ENCODE measurements at places on chromosomes 4 and X. TPM values are rescaled to one million over a fixed set of nuclear protein-coding genes. Genes with fewer than 3 reads are reported as not detected.

Gene FGB
- total RNA-seq = not detected

DNA sequence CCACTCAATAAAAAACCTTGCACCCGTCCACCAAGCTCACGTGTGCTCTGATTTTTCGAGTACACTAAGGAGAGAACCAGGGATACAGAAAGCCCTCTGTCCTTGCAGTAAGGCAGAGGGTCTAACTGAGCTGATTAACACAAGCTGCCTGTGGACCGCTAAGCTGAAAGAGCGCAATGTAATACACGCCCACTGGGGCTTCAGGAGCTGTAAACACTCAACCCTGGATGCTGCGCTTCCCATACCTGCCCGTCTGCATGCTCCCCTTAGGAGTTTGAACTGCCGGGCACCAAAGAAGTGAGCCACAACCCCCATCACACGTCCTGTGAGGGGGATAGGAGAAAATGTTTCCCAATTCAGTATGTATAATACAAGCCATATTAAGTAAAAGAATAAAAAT lies 664.8 kb downstream of the PCDH18 start:
- H3K27me3 ChIP-seq = no peaks in the 10 kb centered on the region
- no peaks in the 10 kb centered on the region for H3K4me1 ChIP-seq
- H3K4me3 ChIP-seq = no peak overlapping the region
- peak; percentile 20 for DNase-seq

GRCh38 chr4:148431401-148431800 lies 10.8 kb downstream of the NR3C2 start:
- no peak for DNase-seq
- no peaks in the 10 kb centered on the region for H3K36me3 ChIP-seq
- no peaks in the 10 kb centered on the region for H3K4me1 ChIP-seq
- no peak overlapping the region for H3K27ac ChIP-seq
- no peak overlapping the region for H3K4me3 ChIP-seq

- peaks cover 10% of the 10 kb centered on the region for H3K4me1 ChIP-seq
- H3K27me3 ChIP-seq = no peaks in the 10 kb centered on the region
- DNase-seq = no peak
- H3K36me3 ChIP-seq = no peaks in the 10 kb centered on the region
- H3K27ac ChIP-seq = no peak overlapping the region
Observed at GRCh38 chrX:46712764-46713163, 46.2 kb downstream of the SLC9A7 start.

Gene HPGD
- 0.64 TPM for total RNA-seq

DNA sequence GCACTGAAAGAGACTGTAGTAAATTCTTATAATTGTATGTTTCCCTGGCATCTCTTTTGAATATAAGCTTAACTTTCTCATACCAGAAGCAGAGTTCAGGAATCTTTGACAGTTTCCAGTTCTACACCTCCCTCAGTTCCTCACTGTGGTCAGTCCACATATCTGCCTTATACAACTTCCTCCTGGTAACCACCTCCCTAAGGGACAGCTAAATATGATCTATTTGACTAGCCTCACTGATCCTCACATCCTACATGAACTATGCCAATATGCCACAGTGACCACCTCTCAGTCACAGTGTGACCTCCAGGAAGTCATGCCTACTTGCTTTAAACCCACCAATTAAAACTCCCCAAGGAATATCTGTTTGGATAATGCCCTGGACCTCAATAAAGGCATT lies 51.6 kb upstream of the HDAC8 start:
- H3K4me1 ChIP-seq = no peaks in the 10 kb centered on the region
- no peak overlapping the region for H3K27ac ChIP-seq
- H3K27me3 ChIP-seq = peaks cover 2% of the 10 kb centered on the region
- no peak overlapping the region for H3K4me3 ChIP-seq
- DNase-seq = no peak

DNA sequence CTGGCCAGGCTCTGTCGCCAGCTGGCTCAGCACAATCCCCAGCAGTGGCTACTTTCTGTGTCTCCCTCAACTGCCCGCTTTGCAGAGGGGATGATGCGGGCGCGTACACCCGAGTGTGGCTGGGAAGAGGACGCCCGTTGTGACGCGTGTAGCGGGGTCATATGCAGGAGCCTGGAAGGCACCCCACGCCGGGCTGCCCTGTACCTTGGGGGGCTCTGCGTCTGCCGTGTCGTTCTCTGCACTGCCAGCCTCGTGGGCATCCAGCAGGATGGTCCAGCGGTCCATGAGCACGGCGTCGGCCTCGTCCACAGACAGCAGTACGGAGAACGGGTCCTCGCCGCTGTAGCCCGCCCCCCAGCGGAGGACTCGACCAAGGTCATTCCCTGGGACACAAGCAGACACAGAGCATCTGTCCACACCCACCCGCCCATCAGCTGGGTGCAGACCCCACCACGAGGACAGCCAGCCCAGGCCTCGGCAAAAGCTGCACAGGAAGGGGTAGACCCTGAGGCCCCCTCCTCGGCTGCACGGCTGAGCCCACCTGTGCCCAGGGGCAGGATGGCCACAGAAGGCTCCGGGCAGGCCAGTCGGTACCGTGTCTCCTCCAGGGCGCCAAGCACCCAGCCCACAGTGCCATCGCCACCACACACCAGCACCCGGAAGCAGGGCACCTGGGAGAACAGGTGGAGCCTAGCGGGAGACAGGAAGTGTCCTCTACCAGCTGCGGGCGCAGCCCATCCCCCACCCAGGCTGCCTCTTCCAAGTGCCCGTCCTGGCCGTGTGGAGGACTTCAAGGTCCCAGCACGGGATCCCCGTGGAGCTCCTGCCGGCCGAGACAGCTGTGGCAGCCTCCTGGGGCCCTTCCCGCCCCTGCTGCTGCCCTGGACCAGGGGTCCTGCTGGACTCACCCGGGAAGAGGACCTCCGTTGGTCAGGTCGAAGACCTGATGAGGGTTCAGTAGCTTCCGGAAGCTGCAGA lies 10.8 kb downstream of the DGKQ start:
- H3K4me1 ChIP-seq = peaks cover 2% of the 10 kb centered on the region
- no peak overlapping the region for H3K4me3 ChIP-seq
- no peak overlapping the region for H3K27ac ChIP-seq
- peak; percentile 15 for DNase-seq
- H3K27me3 ChIP-seq = peaks cover 2% of the 10 kb centered on the region
- no peaks in the 10 kb centered on the region for H3K36me3 ChIP-seq

- no peak for DNase-seq
- H3K4me1 ChIP-seq = peaks cover 1% of the 10 kb centered on the region
- H3K27me3 ChIP-seq = no peaks in the 10 kb centered on the region
- H3K36me3 ChIP-seq = no peaks in the 10 kb centered on the region
- no peak overlapping the region for H3K27ac ChIP-seq
Observed at GRCh38 chr4:145061318-145061920, 36.6 kb downstream of the ANAPC10 start.

- no peak overlapping the region for H3K27ac ChIP-seq
- no peaks in the 10 kb centered on the region for H3K4me1 ChIP-seq
- H3K36me3 ChIP-seq = no peaks in the 10 kb centered on the region
- no peak for DNase-seq
Observed at GRCh38 chrX:68588602-68589371, 58.7 kb upstream of the STARD8 start.

DNA sequence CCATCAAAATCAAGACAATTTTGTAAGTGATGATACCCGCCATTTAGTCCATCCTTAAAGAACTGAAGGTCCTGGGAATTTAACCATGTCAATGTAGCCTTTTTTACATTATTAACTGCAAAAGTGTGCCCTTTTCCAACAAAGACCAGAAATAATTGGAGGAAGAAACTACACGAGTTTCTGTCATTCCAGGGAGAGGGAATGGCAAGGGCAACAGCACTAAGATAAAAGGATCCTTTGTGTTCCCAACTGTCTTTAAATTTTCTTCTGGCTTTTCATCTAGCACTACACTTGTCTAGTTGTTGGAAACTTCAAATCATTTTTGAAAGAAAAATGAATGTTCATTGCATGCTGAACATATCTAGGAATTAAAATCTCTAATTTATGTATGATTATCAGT lies 286.2 kb downstream of the GALNTL6 start:
- no peaks in the 10 kb centered on the region for H3K27me3 ChIP-seq
- H3K4me3 ChIP-seq = no peak overlapping the region
- no peak for DNase-seq
- no peaks in the 10 kb centered on the region for H3K36me3 ChIP-seq

DNA sequence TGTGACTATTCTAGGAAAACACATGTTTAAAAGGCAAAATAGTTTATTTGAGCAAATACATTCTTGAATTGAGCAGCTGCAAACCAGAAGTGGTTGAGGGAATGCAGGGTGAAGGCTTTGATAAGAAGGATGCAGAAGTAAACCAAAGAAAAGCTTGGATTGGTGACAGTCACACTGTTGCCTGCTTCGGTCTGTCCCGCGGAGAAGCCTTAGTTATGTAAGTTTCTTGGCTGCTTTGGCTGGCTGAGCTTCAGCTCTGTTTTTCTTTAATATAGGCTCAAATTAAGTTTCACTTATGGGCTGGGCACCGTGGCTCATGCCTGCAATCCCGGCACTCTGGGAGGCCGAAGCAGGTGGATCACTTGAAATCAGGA lies 67.6 kb downstream of the FAM53A start:
- peaks cover 6% of the 10 kb centered on the region for H3K27me3 ChIP-seq
- DNase-seq = no peak
- no peak overlapping the region for H3K27ac ChIP-seq
- H3K4me3 ChIP-seq = no peak overlapping the region
